ENCODE measurements at places on chromosomes 7 and 10. TPM values are rescaled to one million over a fixed set of nuclear protein-coding genes. Genes with fewer than 3 reads are reported as not detected.

ANLN gene
- 66.2 TPM for total RNA-seq

GJD4 gene
- not detected for total RNA-seq

UBE2D1 gene
- 15.3 TPM for total RNA-seq

ITGA8 gene
- total RNA-seq = 0.12 TPM

SHTN1 gene
- 0.62 TPM for total RNA-seq

A1CF gene
- total RNA-seq = 4.7 TPM

LOXL4 gene
- not detected for total RNA-seq

OPN4 gene
- total RNA-seq = not detected

EFCAB10 gene
- total RNA-seq = not detected

KIAA1549 gene
- total RNA-seq = 1.3 TPM

CPA2 gene
- total RNA-seq = not detected

ABCB4 gene
- total RNA-seq = not detected

AKR1C1 gene
- total RNA-seq = 1.4 TPM

RBM20 gene
- total RNA-seq = 2.7 TPM

SNX10 gene
- 32.3 TPM for total RNA-seq

CARD11 gene
- total RNA-seq = 0.12 TPM

ATP6V1F gene
- total RNA-seq = 246 TPM

MRLN gene
- total RNA-seq = not detected

GTF2I gene
- total RNA-seq = 105 TPM

CEP41 gene
- not detected for total RNA-seq

ZNF277 gene
- total RNA-seq = 53.1 TPM

FAM20C gene
- 12.8 TPM for total RNA-seq

MAGI2 gene
- total RNA-seq = not detected

TMED4 gene
- 124 TPM for total RNA-seq

NEURL1 gene
- total RNA-seq = 0.95 TPM

GPR22 gene
- total RNA-seq = not detected

GJC3 gene
- total RNA-seq = not detected

CACNA2D1 gene
- total RNA-seq = 1.4 TPM

GCC1 gene
- 12.0 TPM for total RNA-seq

ZNF117 gene
- 1.3 TPM for total RNA-seq

IL15RA gene
- total RNA-seq = not detected

Data from G401 (cell line).